ENCODE measurements at places on chromosomes 3 and 15.

GRCh38 chr15:84681831-84682230 lies 23.8 kb upstream of the NMB start:
- peak; percentile 38 for DNase-seq

DNA sequence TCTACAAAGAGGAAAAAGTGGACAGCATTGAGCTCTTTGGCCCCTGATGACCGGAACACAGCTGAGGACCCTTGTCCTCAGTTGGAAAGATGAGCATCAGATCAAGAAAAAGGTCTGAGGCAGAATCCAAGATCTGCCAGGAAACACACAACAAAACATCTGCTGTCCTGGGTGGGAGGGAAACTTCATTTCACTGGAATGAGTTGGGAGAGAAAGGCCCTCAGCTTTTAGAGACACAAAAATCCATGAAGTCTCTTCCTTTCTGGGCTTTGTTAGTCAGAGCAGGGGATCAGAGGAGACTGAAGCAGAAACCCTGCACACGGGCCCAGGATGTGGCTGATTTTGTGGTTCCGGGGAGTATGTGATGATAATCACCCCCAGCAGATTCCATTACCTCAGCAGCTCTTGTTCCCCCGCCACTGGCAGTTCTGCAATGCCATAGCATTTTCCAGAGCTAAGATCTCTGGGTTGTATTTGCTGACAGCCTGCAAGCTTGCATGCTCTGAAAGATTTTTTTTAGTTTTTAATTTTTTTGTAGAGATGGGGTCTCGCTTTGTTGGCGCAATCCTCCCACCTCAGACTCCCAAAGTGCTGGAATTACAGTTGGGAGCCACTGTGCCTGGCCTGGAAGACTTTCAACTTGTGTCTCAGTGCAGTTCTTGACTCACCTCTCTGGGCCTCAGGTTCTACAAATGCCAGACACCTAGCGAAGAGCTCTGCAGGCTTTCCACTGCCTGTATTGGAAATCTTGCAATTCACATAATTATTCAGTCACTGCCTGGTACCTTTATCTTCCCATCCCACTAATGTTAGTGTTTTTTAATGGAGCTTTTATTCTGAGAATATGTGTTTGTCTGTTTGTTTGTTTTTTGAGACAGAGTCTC lies 5.8 kb upstream of the TATDN2 start:
- DNase-seq: peak; percentile 91

- DNase-seq: no peak
Measured at GRCh38 chr3:57659806-57660439, 33.0 kb downstream of the DENND6A start.

DNA sequence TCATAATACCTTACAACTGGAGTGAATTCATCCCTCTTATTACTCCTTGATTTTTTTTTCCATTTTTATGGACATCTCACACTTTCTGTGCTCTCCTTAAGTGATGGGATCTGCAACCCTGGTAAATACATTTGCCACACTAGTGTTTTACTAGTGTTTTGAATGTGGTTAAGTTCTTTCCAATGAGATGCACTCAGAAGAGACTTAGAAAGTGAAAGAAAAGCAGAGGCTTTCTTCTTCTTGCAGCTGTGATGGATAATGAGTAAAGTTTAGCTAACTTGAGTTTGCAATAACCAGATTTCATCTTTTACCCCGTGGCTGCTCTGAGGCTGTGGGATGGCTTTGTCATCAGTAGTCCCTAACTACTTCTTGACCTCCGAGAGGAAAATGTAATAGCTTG lies 1248.4 kb downstream of the NSUN3 start:
- DNase-seq: no peak

DNA sequence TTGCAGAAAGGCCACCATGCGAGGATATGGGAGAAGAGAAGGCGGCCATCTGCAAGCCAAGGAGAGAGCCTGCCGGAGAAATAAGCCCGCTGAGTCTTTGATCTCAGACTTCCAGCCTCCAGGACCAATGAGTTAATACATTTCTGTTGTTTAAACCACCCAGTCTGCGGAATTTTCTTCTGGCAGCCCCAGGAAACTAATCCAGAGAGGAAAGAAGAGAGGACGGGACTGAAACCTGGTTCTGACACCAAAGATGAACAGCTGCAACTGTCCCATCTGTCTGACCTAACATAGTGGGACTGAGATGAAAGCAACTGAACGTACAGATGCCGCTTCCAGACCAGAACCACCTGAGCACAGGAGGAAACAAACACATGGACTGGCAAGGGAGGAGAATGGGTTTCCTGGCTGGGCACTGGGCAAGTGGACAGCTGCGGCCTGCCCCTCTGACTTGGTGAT lies 32.3 kb downstream of the VGLL4 start:
- no peak for DNase-seq

DNA sequence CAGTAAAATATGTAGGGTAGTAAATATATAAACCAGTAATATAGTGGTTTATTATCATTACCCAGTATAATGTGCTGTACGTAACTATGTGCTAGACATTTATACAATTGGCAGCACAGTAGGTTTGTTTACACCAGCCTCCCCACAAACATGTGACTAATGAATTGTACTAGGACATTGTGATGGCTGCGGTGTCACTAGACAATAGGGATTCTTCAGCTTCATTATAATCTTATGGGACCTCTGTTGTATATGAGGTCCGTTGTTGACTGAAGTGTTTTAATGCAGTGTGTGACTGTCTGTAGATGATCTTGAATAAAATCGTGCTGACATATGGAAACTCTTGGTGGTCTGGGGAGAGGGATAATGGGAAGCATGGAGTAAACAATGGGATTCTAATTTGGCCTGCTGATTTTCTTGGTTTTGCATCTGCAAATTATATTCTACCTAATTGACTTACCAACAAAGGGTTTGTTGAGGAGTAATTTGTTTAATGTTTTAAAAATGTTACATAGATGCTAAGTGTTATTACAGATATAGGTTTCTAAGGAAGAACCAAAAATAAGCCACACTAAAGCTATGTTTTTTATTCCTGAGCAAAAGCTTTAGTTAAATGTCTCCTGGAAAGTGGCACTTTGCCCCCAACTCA lies 496.5 kb upstream of the TBL1XR1 start:
- no peak for DNase-seq

- no peak for DNase-seq
Measured at GRCh38 chr3:187212705-187213104, 15.4 kb downstream of the RTP1 start.

DNA sequence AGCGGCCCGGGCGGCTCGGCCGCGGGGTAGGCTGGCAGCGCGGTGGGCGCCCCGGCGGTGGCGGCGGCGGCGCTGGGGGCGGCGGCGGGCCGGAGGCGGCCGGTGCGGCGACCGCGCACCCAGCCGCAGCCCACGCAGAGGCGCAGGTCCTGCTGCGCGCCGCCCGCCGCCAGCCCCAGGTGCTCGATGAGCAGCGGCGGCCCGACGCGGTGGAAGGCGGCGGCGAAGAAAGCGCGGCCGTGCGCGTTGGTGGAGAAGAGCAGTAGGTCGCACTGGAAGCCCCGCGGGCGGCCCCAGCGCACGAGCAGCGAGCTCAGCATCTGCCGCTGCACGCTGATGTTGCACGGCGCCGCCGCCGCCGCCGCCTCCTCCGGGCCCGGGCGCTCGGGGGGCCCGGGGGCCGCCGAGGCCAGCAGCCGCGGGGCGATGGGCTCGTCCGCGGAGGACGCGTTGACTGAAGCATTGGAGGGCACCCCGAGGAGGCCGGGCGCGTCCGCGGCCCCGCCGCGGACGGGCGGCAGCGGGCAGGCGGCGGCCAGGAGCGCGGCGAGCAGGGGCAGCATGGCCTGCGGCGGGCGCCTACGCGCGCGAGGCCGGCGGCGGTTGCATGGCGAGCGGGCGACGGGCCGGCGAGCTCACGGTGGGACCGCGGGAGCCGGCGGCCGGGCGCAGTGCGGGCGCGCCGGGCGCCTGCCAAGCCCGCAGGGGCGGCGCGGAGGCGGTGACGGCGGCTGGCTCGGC lies 452 bp downstream of the TMEM158 start:
- peak; percentile 39 for DNase-seq

GRCh38 chr15:42602501-42602900 lies 27.1 kb downstream of the STARD9 start:
- no peak for DNase-seq

- DNase-seq: no peak
Measured at GRCh38 chr3:14876921-14877333, 58.2 kb downstream of the FGD5 start.

- DNase-seq: peak; percentile 21
Measured at GRCh38 chr3:10601151-10601856, 95.9 kb upstream of the ATP2B2 start.

DNA sequence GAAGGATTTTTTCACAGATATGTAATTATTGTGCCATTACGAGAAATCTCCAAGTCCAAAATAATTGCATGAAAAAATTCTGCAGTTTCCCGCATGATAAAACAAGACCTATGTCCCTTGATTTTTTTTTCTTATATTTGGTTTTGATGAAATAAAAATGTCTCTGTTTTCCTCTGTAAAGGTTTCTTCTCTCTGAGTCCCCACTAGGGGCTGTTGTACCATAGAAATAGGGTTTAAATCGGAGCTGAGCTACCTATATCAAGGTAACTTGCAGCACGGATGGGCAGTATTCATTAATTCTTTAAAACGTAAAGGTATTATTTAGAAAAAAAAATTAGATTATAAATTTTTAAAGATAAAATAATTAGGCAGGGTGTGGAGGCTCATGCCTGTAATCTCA lies 66.6 kb upstream of the IGF1R start:
- DNase-seq: no peak

DNA sequence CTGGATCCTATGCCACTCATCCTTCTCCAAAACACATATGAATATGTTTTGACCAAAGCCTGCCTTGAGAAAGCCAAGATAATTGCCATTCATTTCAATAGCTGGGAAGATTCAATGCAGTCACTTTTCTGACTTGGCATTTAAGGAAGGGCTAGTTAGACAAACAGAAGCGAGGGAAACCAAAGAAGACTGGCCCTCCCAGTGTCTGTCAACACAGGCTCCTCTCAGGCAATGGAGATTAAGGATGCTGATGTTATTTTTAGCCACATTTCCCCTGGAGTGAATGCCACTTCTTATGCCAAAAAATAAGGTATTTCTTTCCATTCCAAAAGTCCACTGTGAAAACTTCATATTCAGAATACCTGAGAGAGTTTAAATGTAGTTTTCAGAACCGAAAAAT lies 101.7 kb downstream of the P3H2 start:
- DNase-seq: no peak

DNA sequence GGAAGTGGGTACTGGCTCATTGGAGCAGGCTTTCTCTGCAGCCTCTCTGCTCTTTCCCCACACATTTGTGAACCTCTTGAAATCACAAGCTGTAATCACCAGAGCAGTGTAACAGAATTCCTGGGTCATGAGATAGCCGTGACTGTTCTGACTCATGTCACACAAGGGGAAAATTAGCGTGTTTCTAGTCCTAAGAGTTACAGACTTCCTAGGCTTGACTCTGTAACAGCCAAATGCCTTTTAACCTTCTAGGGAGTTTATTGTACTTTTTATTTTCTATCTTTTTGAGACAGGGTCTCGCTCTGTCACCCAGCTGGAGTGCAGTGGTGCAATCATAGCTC lies 54.7 kb upstream of the TRAK1 start:
- DNase-seq: no peak

GRCh38 chr3:107208796-107209195 lies 168.4 kb upstream of the CCDC54 start:
- DNase-seq: no peak

DNA sequence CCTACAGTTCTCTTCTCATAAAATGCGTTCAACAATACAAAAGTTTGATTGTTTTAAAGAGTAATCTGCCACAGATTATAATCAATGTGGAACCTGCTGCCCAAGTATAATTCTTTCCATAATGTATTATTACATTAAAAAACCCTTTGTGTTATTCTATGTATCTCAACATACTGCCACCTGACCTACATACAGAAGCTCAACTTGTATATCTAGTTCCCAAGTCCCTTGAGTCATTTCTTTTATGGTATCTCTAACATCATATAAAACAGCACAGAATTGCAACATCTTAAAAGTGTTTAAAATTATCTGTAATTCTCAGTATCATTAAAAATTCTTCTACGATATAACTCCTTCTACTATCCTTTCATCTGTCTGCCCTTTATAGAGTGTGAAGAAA lies 70.3 kb downstream of the TBL1XR1 start:
- no peak for DNase-seq

DNA sequence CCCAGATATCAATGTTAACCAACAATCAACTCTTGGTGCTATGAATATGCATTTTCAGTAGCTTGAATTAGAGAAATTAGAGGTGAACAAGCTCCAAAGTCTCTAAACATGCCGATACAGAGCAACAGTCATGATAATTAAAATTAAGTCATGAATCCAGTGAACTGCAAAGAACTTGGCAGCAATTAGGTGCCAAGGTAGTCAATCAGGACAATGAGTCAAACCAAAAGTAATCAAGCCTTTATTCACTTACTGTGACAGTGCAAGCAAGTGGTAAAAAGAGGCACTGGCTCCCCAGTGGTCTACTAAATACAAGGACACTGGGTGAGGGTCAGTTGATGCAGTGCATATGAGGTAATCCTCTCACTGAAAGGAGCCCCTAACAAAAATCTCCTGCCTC lies 1.8 kb downstream of the ZNF770 start:
- no peak for DNase-seq

DNA sequence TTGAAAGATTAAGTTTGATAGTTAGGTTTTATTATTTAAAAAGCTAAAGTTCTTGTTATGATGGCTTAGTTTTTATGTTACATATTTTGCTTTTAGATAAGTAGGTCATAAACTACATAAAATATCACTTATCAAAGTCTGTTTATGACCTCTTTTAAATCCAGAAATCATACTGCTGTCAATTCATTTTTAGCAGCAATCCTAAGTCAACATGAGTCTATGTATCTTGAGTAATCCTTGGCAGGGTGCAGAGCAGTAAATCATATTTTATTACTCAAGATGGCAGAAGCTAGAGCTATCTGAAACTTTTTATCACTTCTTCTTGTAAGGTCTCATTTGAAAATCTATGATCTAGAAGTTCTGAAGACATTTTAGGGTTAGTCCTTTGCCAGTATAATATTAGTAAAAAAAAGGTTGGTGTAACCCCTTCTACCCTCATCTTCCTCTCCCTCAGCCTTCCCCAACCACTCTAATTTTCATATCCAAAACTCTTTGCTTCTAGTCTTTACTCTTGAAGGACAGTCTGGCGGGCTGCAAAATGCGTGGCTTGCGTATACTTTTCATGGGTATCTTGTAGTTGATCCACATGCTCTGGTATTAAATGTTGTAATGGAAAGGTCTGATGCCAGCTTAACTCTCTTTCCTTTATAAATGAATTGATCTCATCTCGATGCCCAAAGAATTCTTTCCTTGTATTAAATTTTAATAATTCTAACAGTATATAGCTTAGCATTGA lies 134.0 kb upstream of the THRB start:
- DNase-seq: no peak

GRCh38 chr3:168865022-168865551 lies 769.4 kb upstream of the GOLIM4 start:
- no peak for DNase-seq

- no peak for DNase-seq
Measured at GRCh38 chr3:7760718-7761117, 740.9 kb upstream of the LMCD1 start.

Data from activated naive CD4-positive, alpha-beta T cell treated with anti-CD3 and anti-CD28 coated beads for 36 hours (primary cell).